ENCODE measurements at places on chromosomes 16 and 17. TPM values are rescaled to one million over a fixed set of nuclear protein-coding genes. Genes with fewer than 3 reads are reported as not detected.

DNA sequence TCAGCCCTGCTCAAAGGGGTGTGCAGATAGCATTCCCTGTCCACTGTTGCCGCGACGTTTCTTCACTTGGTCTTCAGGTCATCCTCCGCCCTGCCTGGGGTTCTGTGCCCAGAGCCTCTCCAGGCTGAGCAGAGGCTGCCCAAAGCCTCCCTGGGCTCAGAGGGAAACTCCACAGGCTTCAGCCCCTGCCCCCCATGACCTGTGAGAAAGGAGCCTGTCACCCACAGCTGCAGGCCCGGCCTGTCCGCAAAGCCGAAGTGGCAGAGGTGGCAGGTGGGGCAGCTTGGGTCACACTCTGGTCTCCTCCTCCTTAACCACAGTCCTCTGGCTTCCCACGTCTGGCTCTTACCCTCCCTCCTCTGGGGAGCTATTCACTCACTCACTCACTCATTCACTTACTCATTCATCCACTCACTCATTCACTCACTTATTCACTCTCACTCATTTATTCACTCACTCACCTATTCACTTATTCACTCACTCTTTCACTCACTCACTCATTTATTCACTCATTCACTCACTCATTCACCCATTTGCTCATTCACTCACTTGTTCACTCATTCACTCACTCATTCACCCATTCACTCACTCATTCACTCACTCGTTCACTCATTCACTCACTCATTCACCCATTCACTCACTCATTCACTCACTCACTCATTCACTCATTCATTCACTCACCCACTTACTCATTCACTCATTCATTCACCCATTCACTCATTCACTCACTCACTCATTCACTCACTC lies 7.1 kb upstream of the CPSF4L start:
- no peak for DNase-seq

- no peak for DNase-seq
Measured at GRCh38 chr16:67302970-67303369, 23.6 kb downstream of the KCTD19 start.

The NOL3 gene
- 6.7 TPM for polyA plus RNA-seq

- DNase-seq: no peak
Measured at GRCh38 chr17:82058230-82058854, 6.6 kb downstream of the GPS1 start.

DNA sequence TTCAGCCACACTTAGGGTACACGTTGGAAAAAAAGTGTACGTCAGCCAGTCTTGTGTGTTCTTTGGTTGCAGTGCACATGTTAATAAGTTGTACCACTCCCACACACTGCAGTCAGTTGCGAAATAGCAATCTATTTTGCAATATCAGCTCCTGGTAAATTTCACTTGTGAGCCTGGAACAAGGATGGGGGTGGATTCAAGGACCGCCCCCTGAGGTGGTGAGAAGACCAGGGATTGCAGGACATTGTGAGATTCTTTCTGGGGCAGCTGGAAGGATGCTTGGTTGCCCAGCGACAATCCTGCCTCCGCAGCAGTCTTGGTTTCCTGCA lies 78.6 kb upstream of the ZFHX3 start:
- DNase-seq: no peak

GRCh38 chr16:4411684-4412083 lies 4.7 kb downstream of the CORO7 start:
- DNase-seq: no peak

GRCh38 chr17:10197362-10197720 lies 1.1 kb downstream of the GAS7 start:
- DNase-seq: no peak

The FADS6 gene
- polyA plus RNA-seq: not detected

The OR2C1 gene
- polyA plus RNA-seq: 1.0 TPM

DNA sequence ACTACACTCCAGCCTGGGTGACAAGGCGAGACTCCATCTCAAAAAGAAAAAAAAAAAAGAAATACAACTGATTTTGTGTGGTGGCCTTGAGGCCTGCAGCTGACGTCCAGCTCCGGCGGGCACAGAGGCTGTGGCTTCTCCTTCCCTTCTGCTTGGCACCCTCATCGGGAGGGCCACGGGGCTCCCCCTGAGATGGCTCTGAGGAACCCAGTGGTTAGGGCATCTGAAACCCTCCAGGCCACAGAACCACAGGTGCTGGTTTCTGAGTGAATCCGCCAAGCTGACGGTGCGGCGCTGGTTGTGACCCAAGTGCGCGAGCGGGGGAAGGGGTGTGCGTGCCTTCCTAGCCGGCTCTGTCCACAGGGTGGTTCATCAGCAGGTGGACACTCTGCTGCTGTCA lies 63.4 kb downstream of the LMF1 start:
- DNase-seq: no peak

GRCh38 chr16:86517652-86518258 lies 7.4 kb downstream of the FOXF1 start:
- DNase-seq: no peak

- DNase-seq: peak; percentile 74
Measured at GRCh38 chr17:60435244-60436167, 13.2 kb downstream of the CHCT1 start.

All from left renal pelvis (tissue), 4 donors.